SIG-M5 (cell line): ENCODE measurements at places on chromosomes 11 and 22.

- DNase-seq: no peak
These were observed 292.8 kb downstream of the NXPE2 start for GRCh38 chr11:114970927-114971645.

GRCh38 chr22:39908737-39909136, 7.9 kb downstream of the GRAP2 start:
- DNase-seq: no peak

GRCh38 chr22:44550711-44551491, 52.9 kb upstream of the RTL6 start:
- DNase-seq: peak; percentile 34

DNA sequence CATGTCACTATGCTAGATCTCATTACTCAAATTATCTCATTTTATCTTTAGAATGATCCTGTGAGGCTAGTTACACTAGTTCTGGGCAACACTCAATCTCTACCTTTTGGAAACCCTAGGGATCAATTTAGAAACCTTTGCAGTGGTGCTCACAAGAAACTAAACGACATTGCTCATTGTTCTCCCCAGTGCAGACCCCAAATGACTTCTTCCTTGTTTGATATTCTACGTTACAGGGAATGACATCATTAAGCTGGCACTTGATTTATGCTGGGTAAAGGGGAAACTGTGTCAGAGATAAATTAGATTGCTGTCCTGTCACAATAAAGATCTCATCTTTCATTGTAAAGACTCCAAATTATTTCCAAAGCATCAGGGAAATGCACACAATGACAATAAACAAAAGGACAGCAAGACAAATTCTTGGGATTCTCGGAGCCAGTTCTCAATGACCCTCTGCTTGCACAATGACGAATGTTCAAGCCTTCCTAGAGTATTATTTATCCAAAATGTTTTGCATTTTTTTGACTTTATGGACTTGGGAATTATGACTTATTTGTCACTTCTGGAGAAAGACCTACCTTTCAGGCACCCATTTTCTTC, 1121.8 kb upstream of the TENM4 start:
- DNase-seq: no peak

DNA sequence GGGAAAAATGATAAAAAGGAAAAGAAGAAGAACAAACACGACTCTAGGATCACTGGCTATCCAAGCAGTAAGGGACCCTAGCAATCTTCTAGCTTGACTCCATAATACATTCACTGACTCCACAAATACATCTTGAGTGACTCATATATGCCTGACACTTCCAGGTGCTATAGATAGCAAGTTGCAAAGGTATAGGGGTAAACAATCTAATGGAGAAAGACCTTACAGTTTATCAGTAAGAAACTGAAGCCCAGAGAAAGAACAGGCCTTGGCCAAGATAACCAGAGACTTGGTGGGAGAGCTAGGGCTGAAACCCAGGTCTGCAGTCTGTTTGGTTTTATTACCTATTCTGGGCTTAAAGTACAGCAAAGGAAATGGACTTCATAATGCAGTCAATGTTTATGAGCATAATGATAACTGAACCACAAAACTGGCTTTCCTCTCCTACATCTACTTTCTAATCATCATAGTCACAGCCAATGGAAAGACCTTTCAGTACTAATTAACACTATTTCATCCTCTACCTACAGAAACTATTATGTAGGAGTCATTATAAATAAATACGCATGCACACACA, 19.7 kb upstream of the SLC5A1 start:
- no peak for DNase-seq

- no peak for DNase-seq
These were observed 3.4 kb upstream of the SORL1-AS1 start for GRCh38 chr11:121456151-121456550.

- no peak for DNase-seq
These were observed 5.5 kb downstream of the PKNOX2 start for GRCh38 chr11:125170001-125170509.

DNA sequence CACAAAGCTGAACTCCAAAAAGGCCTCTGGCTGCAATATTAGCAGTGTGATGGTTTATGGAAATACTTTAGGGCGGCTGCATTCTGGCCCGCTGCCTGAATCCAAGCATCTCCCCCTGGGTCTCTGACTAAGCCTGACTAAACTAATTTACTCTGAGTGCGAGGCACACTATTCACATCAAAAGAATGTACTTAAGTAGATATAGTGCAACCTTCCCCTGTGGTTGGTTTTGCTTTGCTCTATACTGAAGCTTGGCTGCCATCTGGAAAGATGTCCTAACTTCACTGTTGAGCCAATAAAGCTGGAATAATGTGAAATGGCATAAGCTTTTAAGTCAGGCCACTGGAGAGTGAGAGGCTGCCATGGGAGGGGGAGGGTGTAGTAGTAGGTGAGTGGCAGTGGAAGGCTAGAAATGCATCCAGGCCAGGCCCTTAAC, 321.6 kb downstream of the AASDHPPT start:
- no peak for DNase-seq
